ENCODE measurements at places on chromosomes 12 and 14.

- no peak for DNase-seq
Measured at GRCh38 chr14:58362798-58363412, 32.8 kb upstream of the TOMM20L start.

GRCh38 chr12:132653567-132654290, 33.4 kb downstream of the POLE start:
- DNase-seq, result no peak

DNA sequence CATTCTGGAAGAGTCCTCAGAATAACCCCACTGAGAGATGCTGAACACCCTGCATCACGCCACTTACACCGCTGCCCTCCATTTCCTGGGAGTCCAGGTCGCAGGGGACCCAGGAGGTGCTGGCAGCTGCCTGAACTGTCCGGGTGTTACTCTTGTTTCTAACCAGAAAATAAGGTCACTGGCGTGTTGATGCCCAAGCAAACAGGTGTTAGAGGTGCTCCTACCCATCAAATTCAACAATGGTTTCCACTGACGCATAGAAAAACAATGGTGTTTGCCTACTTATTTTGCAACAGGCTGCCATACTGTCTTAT, 23.8 kb downstream of the PITPNM2 start:
- DNase-seq, result no peak

GRCh38 chr12:114700392-114701103, 16.6 kb upstream of the TBX3 start:
- no peak for DNase-seq
